ENCODE measurements at places on chromosomes 1 and 21. TPM values are rescaled to one million over a fixed set of nuclear protein-coding genes. Genes with fewer than 3 reads are reported as not detected.

DNA sequence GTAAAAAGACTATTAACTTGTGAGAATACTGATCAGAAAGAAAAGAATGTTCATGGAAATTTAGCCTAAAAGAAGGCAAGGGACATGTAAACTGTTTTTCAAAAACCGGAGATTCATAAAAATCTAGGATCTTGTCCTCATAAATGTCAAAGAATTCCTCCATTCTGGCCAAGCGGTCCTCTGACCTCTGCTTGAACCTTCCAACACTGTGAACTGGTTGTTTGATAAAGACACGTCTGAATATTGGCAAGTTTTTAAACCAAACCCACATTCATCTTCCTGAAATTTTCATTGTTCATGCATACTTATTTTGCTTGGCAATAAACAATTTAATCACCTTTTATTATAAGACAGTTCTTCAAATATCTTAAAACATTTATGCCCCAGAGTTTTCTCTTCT is 19.8 kb downstream of the ASPM start:
- H3K4me1 ChIP-seq, result no peaks in the 10 kb centered on the region
- no peak overlapping the region for H3K27ac ChIP-seq
- H3K27me3 ChIP-seq, result no peaks in the 10 kb centered on the region
- peaks cover 74% of the 10 kb centered on the region for H3K36me3 ChIP-seq
- H3K4me3 ChIP-seq, result no peak overlapping the region

DNA sequence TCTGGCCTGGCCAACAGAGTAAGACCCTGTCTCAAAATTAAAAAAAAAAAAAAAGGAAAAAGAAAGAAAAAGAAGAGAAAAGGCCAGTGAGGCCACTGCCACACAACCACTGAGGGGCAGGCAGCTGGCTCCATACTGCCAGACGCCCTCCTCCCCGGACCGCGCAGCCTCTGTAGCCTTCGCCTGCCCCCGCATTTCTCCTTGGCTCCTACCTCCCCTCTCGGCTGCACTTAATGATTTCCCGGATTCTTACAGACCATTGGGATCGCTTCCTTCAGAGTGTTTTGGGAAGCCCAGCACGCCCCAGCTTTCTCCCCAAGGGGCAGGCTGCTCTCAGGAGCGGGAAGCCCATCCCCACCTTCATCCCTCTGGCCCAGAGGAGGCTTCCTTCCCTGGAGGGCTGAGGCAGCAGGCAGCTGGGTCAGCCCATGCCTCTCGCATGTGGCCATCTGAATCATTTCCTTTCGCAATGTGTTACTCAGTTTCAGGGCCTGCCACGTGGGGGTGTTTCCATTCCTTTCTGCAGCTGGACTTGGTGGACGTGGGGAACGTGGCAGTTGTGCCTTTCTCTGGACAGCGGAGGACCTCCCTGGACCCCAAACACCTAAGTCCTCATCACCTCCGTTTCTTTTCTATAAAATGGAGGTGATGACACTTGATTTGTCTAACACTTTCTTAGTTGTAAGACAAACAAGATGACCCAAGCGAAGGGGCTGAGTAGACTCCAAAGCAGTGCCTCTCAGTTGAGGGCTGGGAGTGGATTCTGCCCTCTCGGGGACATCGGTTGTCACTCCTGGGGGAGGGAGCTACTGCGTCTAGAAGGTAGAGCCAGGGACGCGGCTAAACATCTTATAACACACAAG is 2.3 kb downstream of the SLC2A5 start:
- H3K4me1 ChIP-seq, result no peaks in the 10 kb centered on the region
- no peaks in the 10 kb centered on the region for H3K27me3 ChIP-seq
- H3K36me3 ChIP-seq, result no peaks in the 10 kb centered on the region
- no peak for DNase-seq
- H3K27ac ChIP-seq, result no peak overlapping the region

The RNU1-1 gene
- under 0.01 TPM for total RNA-seq

DNA sequence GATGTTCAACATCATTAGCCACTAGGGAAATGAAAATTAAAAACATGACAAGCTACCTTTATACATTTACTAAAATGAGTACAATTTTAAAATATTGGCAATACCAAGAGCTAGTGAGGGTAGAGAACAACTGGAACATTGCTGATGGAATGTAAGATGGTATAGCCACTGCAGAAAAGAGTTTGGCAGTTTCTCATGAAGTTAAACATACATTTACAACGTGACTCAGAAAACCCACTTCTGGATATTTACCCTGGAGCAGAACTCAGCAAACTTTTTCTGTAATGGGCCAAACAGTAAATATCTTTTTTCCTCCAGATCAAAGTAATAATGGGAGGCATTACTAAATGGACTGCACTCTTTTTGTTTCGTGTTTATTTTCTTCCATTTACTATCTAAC is 22.1 kb downstream of the LPGAT1 start:
- H3K4me3 ChIP-seq, result no peak overlapping the region
- H3K4me1 ChIP-seq, result no peaks in the 10 kb centered on the region
- no peaks in the 10 kb centered on the region for H3K27me3 ChIP-seq
- no peak for DNase-seq
- H3K36me3 ChIP-seq, result peaks cover 28% of the 10 kb centered on the region

GRCh38 chr21:31927689-31928353 is 55.0 kb downstream of the HUNK start:
- H3K4me3 ChIP-seq, result no peak overlapping the region
- no peak for DNase-seq
- peaks cover 29% of the 10 kb centered on the region for H3K36me3 ChIP-seq
- peaks cover 4% of the 10 kb centered on the region for H3K4me1 ChIP-seq
- no peaks in the 10 kb centered on the region for H3K27me3 ChIP-seq

DNA sequence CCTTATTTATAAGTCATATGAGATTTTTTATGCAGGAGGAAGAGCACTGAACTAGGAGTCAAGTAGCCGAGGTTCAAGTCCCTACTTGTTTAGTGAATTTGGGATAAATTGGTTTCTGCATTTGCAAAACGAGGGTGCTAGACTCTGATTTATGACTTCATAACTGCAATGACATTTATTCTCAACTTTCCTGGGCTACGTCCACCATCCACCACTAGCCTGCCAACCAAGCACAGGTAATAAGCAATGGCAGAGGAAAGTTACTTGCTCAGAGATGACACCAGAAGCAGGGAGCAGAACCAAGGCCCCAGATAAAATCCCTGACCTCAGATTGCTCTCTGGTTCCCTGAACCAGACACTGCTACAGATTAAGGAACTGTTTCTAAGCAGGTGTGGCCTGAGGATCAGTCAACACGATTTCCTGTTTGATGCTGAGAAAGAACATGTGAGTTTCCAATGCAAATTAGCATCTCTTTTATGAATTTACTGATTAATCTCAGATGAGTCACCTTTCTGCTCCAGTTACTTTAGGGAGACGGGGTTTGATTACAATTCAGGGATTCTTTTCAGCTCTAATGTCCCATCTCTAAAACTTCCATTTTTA is 52.7 kb downstream of the PLPP3 start:
- no peak overlapping the region for H3K4me3 ChIP-seq
- no peaks in the 10 kb centered on the region for H3K27me3 ChIP-seq
- H3K27ac ChIP-seq, result no peak overlapping the region
- no peak for DNase-seq

- H3K4me1 ChIP-seq, result peaks cover 18% of the 10 kb centered on the region
- no peaks in the 10 kb centered on the region for H3K27me3 ChIP-seq
- H3K27ac ChIP-seq, result peak overlapping the region; percentile 4
- H3K4me3 ChIP-seq, result 0 out of 2 replicates have a peak overlapping the region, but pooled peaks have one; percentile 1
- H3K36me3 ChIP-seq, result no peaks in the 10 kb centered on the region
These were observed 145.5 kb upstream of the IRF2BP2 start for GRCh38 chr1:234755449-234755863.

The CYP4A11 gene
- not detected for total RNA-seq

DNA sequence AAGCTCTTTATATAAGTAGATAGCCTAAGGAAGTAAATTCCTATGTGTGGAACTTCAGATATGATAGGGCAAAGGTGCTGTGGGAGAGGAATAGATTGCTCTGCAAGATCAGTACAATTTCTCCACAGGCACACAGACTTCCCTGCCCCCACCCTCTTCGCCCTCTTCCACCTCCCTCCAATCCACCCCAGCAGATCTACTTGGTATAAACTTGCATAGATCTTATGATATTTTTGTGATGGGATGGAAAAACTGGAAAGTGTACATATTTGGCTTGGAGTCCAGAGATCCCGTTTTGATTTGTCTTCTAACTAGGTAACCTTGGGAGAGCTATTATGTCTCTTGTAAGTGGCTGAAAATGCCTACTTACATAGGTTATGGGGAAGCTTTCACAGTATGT is 586.3 kb upstream of the USP24 start:
- no peaks in the 10 kb centered on the region for H3K36me3 ChIP-seq
- no peak overlapping the region for H3K27ac ChIP-seq
- H3K4me1 ChIP-seq, result no peaks in the 10 kb centered on the region
- DNase-seq, result no peak

DNA sequence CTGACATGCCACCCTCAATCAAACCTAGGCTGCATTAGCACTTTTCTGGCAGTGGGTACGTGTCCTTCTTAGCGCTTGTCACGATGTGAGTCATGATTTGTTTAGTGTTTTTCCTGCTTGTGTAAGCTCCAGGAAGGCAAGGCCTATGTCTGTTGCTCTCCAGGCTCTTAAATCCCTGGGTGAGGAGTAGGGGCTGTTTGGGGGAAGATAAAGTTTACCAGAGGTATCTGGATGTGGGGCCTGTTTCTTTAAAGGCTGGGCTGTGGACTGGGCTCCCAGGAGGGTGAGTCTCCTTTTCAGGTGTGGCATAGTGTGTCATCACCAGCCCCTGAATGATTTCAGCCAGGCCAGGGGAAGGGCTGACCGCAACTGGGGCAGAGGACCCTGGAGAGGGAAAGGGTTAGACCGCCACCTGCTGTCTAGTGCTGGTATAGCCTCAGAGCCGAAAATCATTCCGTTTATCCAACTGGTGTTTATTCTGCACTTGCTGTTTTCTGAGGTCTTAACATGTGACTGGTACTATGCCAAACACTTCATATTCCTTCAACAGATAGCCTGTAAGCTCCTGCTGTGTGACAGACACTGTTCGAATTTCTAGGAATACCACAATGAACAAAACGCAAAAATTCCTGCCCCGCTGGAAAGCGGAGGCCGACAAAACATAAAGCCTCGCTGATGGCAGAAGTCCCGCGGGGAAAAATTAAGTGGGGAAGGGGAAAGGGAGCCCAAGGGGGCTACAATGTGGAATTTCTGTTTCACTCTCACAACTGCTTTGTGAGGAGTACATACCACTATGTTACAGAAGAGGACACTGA is 9.7 kb downstream of the SERINC2 start:
- peak; percentile 92 for DNase-seq
- no peaks in the 10 kb centered on the region for H3K27me3 ChIP-seq
- no peaks in the 10 kb centered on the region for H3K36me3 ChIP-seq
- H3K27ac ChIP-seq, result no peak overlapping the region
- no peak overlapping the region for H3K4me3 ChIP-seq

The OR2T29 gene
- not detected for total RNA-seq

DNA sequence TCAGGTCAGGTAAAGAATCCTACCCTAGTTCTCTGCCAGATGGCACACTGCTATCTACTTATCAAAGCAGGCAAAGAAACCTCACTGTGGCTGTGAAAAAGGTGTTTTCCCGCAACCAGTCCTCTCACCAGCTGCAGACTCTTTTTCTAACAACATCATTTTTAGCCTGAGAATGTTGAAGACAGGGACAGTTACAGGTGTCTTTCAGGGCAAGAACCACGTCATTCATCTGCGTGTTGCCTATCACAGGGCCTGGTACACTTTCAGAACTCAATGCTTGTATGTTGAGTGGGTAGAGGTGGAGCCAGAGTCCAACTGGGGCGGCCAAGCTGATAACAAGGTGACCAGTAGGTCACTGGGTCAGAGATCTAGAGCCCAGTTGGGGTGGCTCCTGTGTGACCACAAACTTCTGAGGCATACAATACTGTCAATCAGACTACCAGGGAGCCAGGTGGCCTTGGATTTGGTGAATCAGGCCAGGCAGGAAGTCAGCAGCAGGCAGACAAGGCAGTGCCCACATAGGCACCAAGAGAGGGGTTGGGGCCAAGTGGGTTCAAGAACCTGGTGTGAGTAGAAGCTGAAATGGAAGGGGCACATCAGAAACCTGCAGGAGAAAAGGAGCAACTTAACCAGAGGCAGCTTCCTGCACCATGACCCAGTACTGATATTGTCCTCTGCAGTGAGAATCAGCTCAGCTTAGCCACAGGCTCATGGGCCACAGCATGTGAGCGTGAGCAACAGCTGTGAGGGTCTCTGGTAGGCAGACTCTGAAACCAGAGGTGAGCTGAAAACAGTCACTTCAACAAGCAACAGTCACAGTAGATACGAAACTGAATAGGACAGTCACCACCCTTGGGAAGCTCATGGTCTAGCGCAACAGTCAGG is 123.6 kb downstream of the DTL start:
- H3K4me1 ChIP-seq, result peaks cover 24% of the 10 kb centered on the region
- peak; percentile 22 for DNase-seq
- H3K27ac ChIP-seq, result no peak overlapping the region
- no peak overlapping the region for H3K4me3 ChIP-seq
- no peaks in the 10 kb centered on the region for H3K27me3 ChIP-seq

DNA sequence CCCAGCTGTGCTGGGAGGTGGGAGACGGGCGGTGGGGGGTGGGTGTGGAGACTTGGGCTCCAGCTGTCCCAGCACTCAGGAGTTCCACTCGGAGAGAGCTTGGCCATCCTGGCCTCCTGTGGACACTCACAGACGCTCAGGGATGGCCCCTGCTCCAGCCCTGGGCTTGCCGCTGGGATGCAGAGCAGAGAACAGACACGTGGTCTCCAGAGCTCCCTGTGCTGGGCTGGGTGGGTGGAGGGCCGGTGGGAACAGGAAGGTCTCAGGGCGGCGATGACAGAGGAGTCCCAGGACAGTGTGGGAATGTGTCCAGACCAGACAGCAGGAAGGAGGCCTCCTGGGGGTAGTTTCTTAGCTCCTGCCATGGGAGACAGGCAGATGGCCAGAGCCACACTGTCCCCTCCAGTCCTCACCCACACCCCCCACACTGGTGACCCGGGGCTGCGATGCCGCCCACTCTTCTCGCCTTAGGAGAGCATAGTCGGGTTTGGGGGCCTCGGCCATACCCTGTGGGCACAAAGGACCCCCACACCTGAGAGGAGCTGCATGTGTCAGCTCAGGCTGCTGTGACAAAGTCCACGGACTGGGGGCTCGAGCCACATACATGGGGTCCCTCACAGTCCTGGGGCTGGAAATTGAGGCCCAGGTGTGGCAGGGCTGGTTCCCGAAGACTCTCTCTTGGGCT is 2.0 kb downstream of the KRTAP10-9 start:
- H3K27me3 ChIP-seq, result no peaks in the 10 kb centered on the region
- no peaks in the 10 kb centered on the region for H3K4me1 ChIP-seq
- no peaks in the 10 kb centered on the region for H3K36me3 ChIP-seq
- H3K4me3 ChIP-seq, result no peak overlapping the region
- DNase-seq, result no peak
- H3K27ac ChIP-seq, result no peak overlapping the region

The HMGCS2 gene
- total RNA-seq, result not detected

- H3K27me3 ChIP-seq, result no peaks in the 10 kb centered on the region
- H3K4me3 ChIP-seq, result peak overlapping the region; percentile 93
- DNase-seq, result peak; percentile 68
- H3K4me1 ChIP-seq, result no peaks in the 10 kb centered on the region
- peak overlapping the region; percentile 90 for H3K27ac ChIP-seq
These were observed 636 bp downstream of the INTS3 start for GRCh38 chr1:153728305-153729066.

The VAV3 gene
- total RNA-seq, result 35.5 TPM

The TPM3 gene
- total RNA-seq, result 248 TPM

The RIPPLY3 gene
- total RNA-seq, result not detected

The FCRL4 gene
- not detected for total RNA-seq

- H3K36me3 ChIP-seq, result no peaks in the 10 kb centered on the region
- no peak for DNase-seq
- H3K4me3 ChIP-seq, result no peak overlapping the region
- no peaks in the 10 kb centered on the region for H3K4me1 ChIP-seq
These were observed 23.5 kb downstream of the KCNT2 start for GRCh38 chr1:196584696-196585095.

Data from SJCRH30 (cell line).